ENCODE measurements at places on chromosomes 6 and 20.

DNA sequence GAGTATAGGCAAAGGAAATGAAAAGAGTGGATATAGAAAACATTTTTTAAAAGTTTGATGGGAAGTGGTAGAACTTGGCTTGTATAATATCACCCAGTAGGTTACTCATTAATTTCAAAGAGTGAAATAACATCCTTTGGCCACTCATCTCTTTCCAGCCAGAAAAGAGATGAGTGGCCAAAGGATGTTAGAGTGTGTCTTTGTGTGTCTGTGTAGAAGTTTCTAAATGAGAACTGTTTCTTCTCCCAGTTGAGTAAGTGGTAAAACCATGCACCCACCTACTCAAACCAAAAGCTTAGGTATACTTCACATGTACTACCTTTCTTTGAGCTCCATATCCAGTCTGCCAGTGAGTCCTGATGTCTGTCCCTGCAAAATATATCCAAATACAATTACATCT, 47.7 kb upstream of the TMEM244 start:
- no peak for DNase-seq

DNA sequence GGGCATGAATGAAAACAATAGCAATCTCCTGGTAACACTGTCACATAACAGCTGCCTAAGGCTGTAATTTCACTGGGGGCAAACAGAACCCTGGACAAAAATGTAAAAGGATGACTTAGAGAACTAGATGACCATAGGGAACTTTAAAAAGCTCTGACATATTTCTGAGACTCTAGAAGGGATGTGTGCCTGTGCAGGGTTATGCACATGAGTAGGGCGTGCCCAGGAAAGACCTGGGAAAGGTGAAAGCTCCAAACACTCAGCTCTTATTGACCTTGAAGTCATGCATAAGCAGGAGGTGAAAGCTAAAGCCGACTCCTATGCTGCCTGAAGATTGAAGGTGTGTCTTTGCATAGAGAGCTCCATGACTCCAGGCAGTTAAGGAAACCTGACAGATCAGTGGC, 118.4 kb upstream of the BTBD3 start:
- DNase-seq: no peak

DNA sequence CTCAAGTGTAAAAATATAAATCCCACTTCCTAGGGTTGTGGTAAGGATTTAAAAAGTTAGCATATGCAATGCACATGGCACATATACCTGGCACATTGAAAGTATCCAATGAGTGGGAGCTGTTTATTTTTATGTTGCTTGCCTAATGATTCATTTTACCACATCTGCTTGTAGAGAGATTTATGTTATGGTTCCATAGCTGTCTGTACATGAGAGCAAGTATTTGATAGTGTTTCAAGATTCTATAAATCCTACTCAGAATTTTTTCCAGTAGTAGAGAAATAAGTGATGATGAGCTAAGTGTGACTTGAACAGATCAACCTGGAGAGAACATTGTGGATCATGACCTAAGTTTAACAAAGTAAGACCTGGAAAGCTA, 125.3 kb upstream of the SPTLC3 start:
- no peak for DNase-seq

GRCh38 chr20:53448426-53448825, 145.2 kb downstream of the ZNF217 start:
- no peak for DNase-seq

- peak; percentile 51 for DNase-seq
These were observed at the start of gene HDDC2 for GRCh38 chr6:125301435-125302391. Gene HDDC2 (minus strand): TSS chr6:125301967. CDS start chr6:125301932, 35 bp downstream.

DNA sequence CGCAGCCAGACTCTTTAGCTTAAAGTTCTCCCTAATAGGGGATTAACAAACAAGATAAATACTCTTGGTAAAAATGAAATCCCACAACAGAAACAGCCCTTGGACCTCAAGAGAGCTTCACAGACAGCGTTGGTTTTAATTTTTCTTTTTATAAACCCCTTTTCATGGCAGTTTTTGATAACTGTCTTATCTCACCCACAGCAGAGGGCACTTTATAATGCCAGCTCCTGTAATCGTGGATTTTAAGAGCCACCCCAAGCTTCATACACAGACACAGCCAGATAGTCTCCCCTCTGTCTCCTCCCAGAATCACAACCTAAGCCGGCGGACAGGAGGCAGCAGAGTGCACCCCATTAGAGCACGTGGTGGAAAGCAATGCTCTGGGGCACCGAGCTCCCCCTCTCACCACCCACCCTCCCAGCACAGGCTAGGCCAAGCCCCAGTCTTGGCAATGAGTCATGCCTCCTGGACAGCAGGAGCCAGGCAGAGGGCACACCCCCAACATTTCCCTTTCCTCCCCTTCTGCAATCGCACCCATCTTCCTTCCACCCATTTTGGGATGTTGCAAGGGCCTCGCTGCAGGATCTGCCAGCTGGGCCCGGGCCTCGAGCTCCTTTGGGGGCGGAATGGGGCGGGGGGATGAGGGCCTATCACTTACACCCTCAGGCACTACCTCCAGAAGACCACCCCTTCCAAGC, 2.4 kb downstream of the JAG1 start:
- DNase-seq: peak; percentile 70

- DNase-seq: peak; percentile 18
These were observed 554 bp upstream of the ZSCAN31 start for GRCh38 chr6:28336284-28337120.

GRCh38 chr6:30839671-30840070, 44.6 kb upstream of the DDR1 start:
- DNase-seq: no peak

DNA sequence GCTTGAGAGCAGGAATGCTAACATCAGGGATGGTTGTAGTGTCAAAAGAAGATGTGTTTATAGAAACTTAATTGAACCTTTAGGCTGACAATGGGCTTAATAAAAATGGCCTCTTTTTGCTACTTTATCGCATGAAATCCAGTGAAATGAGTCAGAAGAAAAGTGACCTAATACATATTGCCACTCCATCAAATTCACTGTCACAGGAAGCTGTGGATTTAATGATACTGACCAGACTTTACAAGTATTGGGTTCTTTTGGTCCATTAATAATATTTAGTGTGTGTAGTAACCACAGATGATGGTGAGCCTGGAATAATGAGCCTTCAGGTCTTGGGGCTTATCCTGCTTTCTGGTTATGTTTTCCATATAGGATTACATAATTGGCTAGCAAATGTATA, 231.8 kb upstream of the GMDS start:
- no peak for DNase-seq

- DNase-seq: no peak
These were observed 101.6 kb downstream of the HIVEP2 start for GRCh38 chr6:142843361-142843760.

GRCh38 chr20:54435015-54435414, 40.4 kb upstream of the DOK5 start:
- no peak for DNase-seq

GRCh38 chr6:100959280-100959679, 78.2 kb upstream of the ASCC3 start:
- DNase-seq: no peak

DNA sequence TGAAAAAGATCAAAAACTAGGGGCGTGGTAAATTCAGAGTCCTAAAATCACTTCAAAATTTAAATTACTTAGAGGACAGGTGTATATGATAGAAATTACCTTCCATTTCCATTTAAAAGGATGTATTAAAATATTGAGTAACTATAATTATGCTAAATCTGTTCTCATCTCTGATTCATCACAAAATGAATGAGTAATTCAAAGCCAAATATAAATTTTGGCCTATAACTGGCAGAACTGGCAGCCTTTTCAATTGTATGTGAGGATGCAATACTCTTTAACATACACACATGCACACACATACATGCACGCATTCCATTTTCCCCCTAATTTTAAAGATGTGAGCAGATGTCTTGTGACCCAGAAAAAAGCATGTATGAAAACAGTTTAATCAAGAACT, 194.6 kb downstream of the EPM2A start:
- no peak for DNase-seq

DNA sequence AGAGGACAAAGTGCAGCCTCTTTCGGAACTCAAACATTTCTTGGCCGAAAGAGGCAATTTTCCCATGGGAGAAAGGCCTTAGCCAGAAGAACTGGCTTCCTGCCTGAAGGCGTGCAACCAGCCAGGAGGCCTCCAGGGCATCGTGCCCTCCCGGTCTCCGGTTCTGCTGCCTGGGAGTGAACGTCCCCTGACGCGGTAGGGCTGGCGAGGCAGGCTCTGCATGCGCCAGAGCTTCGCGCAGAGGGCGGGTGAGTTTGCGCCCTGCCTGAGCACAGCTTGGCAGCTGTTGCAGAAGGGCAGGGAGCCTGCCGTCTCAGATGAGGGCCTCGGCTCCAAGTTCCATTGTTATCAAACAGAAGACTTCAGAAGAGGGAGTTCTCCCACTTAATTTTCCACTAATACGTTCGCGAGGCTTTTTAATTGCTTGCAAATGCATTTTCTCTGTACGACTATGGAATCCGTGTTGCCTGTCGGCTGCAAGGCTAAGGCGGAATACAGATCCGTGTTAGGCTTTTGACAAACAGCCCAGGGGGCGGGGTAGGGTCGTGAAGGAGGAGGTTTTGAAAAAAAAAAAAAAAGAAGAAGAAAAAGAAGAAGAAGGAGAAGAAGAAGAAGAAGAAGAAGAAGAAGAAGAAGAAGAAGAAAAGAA, 5.5 kb upstream of the TFAP2D start:
- DNase-seq: no peak

- DNase-seq: no peak
These were observed 73.2 kb downstream of the TRMT6 start for GRCh38 chr20:5877128-5877527.

DNA sequence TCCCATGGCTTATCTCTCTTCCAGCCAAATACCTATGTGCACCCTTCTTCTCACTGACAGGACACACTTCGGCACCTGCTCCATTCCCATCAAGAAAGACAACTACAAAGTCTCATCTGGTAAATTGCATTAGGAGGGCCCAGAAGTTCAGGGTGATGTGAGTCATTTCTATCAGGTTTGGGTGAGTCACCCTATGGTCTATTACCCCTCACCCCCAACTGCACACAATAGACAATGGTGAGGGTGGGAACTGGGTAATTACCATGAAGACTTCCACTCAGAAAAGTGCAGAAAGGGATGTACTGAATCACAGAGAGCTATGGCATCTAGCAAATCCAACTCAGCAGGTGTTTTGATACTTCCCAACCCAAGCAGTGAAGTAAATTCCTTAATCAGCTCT, 54.8 kb downstream of the OPN5 start:
- DNase-seq: no peak

DNA sequence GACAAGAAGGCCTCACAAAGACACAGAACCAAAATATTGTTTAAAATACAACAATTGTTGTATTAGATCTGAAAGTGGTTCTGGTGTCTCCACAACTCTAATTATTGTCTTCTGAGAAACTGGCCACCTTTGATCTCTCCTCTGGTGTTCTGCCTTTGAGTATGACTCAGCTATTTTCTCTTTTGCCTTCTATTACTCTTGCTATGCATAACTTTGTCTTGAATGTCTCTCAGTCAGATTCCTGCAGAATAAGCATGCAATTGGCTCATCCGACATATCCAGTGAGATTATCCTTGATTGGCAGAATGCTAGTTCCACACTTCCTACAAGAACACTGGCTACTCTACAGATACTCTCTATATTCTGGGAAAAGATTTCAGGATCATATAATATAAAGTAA, 14.3 kb upstream of the EPM2A start:
- DNase-seq: no peak

GRCh38 chr6:100461278-100461916, 3.3 kb downstream of the SIM1 start:
- no peak for DNase-seq

- no peak for DNase-seq
These were observed 580.7 kb downstream of the RFPL4B start for GRCh38 chr6:112927641-112928320.

DNA sequence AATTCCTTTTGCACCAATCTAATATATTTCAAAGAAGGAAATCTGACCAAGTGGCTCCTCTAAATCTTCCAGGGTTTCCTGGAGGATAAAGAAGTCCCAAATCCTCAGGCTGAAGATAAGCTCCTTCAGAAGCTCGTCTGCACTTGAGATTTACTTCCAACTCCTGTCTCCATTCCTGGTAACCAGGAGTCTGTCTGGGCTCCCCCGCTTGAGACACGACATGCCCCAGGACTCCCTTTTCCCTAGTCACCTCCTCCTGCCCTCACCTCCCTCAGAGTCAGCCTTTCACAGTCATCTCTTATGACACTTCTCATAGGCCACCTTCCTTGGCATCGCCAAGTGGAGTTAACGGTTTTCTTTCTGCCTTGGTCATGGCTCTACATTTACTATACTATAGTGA, 103.4 kb upstream of the NEDD9 start:
- no peak for DNase-seq

- no peak for DNase-seq
These were observed 679.8 kb downstream of the EPM2A start for GRCh38 chr6:145055567-145055966.

- DNase-seq: no peak
These were observed 686 bp downstream of the ZGPAT start for GRCh38 chr20:63708301-63709148.

DNA sequence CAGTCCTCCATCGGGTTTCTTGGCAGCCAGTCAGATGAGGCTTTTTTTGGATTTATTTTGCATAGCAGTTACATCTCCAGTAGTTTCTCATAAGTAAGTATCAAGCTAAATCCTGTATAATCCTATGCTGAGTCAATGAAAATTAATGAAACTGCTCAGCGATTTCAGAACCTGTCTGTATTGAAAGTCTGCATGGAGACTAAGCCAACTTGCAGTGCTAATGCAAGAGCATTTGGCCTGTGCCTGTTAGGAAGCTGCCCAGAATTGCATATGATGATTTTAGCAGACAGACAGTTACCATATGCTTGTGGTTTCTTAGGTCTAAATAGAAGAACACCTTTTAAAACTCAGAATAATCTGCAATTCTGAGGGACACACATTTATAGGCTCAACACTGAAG, 25.2 kb upstream of the LRRN4 start:
- DNase-seq: no peak

- no peak for DNase-seq
These were observed 4.6 kb downstream of the GPLD1 start for GRCh38 chr6:24484657-24485323.

- no peak for DNase-seq
These were observed 102.3 kb upstream of the TBX18 start for GRCh38 chr6:84866715-84867114.

DNA sequence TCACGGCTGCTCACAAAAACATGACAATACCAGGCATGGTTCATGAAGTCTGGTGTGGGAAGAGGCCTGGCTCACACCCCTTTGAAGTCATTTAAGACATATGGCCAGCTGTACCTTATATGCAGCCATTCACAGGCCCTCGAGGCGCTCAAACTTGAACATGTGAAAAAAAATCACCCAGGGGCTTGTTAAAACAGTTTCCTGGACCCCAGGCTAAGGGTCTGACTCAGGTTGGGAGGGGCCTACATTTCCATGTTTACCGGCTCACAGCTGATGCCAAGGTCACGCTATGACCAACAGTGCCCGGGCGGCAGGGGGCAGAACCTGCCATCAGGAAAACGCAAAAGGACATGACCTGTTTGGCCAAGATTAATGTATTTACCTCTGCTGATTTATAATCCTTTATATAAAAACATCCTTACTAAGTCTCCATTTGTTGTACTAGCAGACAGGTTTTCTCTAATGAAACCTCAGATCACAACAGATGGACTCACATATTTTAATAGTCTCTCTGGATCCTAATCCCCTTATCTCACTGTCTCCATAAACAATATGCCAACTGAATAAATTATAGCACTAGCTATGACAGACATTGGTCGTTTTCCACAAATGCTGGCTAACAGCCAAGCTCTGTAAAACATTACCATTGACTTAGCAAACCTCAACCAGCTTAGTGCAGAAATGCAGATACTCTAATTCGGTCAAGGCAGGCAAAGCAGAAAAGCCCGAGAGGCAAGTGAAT, 19.9 kb downstream of the EZR start:
- no peak for DNase-seq
